ENCODE measurements at places on chromosomes 5 and 9.
A peak's percentile ranks its signal among the peaks of the same experiment; 100 is the strongest.

DNA sequence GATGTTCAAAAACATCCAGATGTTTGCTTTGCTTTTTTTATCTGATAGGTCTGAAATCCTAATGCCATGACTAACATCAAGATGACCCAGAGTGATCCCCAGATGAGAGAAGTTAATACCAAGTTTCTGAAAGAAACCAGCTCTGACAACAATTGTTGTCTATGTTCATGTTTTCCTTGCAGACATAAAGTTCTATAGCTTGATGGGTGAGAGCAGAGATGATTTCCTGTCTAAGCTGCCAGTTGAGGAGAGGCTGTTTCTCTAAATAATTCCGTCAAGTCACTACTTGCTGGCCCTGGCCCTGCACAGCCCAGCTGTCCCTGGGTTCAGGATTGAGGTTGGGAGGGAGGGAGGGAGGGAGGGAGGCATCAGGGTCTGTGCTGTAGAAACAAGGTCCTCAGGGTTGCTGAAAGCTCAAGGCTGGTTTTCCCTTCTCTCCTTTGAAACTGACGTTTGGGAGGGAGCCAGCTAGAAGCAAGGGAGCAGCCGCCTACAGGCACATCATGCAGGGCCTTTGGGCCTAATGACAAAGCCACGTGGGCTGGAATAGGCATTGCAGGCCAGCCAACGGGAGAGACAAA, 3.9 kb downstream of the SPARC start:
- DNase-seq = peak; percentile 22

GRCh38 chr9:85359161-85359560, 382.6 kb downstream of the AGTPBP1 start:
- no peak for DNase-seq

GRCh38 chr9:127943731-127944144, 6.1 kb upstream of the DPM2 start:
- peak; percentile 84 for DNase-seq

GRCh38 chr5:32003981-32004380, 170.1 kb downstream of the GOLPH3 start:
- no peak for DNase-seq

DNA sequence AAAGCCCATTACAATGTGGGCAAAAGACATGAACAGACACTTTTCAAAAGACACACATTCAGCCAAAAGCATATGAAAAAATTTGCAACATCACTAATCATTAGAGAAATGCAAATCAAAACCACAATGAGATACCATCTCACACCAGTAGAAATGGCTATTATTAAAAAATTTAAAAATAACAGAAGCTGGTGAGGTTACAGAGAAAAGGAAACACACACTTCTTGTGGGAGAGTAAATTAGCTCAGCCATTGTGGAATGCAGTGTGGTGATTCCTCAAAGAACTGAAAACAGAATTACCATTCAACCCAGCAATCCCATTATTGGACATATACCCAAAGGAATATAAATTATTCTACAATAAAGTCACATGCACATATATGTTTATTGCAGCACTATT, 585.2 kb upstream of the TUSC1 start:
- DNase-seq = no peak

GRCh38 chr5:142095651-142096330, 12.8 kb upstream of the NDFIP1 start:
- DNase-seq = peak; percentile 54

GRCh38 chr9:107137495-107138202, 145.4 kb upstream of the RAD23B start:
- DNase-seq = peak; percentile 39

DNA sequence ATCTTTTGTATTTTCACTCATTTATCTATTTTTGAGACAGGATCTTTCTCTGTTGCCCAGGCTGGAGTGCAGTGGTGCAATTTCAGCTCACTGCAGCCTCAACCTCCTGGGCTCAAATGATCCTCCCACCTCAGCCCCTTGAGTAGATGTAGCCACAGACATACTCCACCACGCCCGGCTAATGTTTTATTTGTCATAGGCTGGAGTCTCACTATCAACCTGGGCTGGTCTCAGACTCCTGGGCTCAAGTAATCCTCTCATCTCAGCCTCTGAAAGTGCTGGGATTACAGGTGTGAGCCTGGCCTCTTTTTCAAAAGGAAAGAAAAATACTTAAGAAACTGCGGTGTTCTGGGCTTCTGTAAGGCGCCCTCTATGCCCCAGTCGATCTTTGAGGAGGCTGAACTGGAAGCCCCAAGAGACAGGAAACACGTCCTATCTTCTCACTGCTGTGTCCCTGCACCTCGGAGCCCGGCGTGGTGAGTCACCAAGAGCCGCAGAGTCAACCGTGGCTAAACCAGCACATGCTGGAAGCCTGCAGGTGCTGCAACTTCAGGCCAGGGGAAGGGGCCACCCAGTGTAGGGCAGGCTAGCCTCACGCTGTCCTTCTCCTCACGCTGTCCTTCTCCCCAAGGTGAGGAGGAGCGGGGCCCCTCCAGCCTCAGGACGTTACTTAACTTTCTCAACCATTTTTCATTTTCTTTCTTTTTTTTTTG, 15.2 kb upstream of the LHX3 start:
- DNase-seq = peak; percentile 47

GRCh38 chr9:38344566-38345324, 47.8 kb upstream of the ALDH1B1 start:
- DNase-seq = no peak

- no peak for DNase-seq
Measured at GRCh38 chr5:109299557-109299956, 110.2 kb downstream of the PJA2 start.

DNA sequence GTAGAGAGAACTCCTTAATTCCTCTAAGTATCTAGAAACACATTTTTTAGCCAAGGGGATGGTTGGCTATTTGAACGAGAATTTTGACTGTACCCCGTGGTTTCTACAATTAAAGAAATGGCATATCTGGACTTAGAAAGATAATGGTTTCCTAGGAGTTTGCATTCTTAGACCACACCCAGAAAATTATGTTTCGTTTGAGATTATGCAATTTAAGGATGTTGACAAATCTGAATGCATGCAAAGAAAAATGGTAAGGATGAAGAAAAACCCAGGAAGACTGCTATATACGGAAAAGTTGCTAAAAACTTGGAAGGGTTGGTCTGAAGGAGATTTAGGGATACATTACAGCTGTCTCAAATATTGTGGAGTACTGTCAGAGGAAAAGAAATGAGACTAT, 538.5 kb upstream of the WWC1 start:
- DNase-seq = peak; percentile 22

GRCh38 chr9:86262492-86262891, 3.0 kb upstream of the C9orf153 start:
- DNase-seq = no peak

DNA sequence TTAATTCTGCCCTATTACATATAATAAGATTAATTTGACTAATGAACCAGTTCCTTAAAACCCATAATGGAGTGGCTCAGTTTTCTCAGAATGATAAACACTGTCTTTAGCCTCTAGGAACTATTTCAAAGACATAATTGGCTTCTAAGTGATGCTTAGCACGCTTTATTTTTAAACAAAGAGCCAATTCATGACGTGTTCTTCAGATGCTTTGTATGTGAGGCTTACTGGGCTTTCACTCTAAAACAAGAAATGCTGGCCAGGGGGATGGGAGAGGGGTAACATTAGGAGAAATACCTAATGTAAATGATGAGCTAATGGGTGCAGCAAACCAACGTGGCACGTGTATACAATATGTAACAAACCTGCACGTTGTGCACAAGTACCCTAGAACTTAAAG, 7.6 kb upstream of the SFXN1 start:
- no peak for DNase-seq

- no peak for DNase-seq
Measured at GRCh38 chr9:6938873-6939272, 181.1 kb downstream of the KDM4C start.

GRCh38 chr9:107750741-107751566, 261.4 kb upstream of the KLF4 start:
- DNase-seq = no peak

GRCh38 chr5:18393565-18394442, 759.5 kb downstream of the TAF11L14 start:
- peak; percentile 65 for DNase-seq

GRCh38 chr5:93580927-93581445, at the start of gene NR2F1-AS1:
NR2F1-AS1 (minus strand) TSS chr5:93581219.
- no peak for DNase-seq

- peak; percentile 76 for DNase-seq
Measured at GRCh38 chr9:131590449-131590848, 45.1 kb downstream of the PRRT1B start.

DNA sequence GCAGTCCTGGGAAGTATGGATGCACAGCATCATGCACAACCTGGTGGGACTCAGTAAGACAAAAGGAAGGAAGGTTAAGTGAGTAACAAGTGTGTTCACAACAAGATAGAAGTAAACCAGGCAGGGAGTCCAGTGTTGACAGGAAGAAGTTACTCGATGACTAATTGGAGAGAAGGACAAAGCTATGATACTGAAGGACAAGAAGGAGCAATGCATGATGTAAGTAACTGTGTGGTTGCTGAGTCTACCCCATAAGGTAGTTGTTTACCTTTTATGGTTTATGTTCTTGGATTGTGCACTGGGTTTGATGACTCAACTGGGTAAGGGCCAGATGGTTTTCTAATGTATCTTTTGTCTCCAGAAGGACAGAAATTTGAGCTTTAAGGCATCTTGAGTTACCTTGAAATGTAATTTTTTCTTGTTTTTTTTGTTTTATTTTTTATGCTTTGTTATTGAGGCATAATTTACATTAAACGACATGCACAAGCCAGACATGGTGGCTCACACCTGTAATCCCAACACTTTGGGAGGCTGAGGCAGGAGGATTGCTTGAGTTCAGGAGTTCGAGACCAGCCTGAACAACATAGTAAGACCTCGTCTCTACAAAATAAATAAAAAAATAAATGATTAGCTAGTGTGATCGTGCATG, 89.2 kb upstream of the CAST start:
- DNase-seq = no peak

GRCh38 chr5:468401-468800, 25.4 kb downstream of the EXOC3 start:
- DNase-seq = no peak
